ENCODE measurements at places on chromosomes 12 and 14. TPM values are rescaled to one million over a fixed set of nuclear protein-coding genes. Genes with fewer than 3 reads are reported as not detected.

GRCh38 chr14:77337880-77338279 is 17.0 kb downstream of the GSTZ1 start:
- peaks cover 2% of the 10 kb centered on the region for H3K36me3 ChIP-seq
- no peak for DNase-seq
- H3K27me3 ChIP-seq: no peaks in the 10 kb centered on the region
- no peak overlapping the region for H3K4me3 ChIP-seq
- no peak overlapping the region for H3K27ac ChIP-seq
- no peaks in the 10 kb centered on the region for H3K4me1 ChIP-seq

PRR4 gene
- 1.0 TPM for total RNA-seq

GRCh38 chr12:116657921-116658495 is 79.9 kb downstream of the SPRING1 start:
- no peak for DNase-seq
- no peaks in the 10 kb centered on the region for H3K36me3 ChIP-seq
- H3K27ac ChIP-seq: no peak overlapping the region
- H3K4me3 ChIP-seq: no peak overlapping the region

CCDC184 gene
- 0.66 TPM for total RNA-seq

GRCh38 chr12:67742461-67742860 is 93.9 kb downstream of the DYRK2 start:
- no peak overlapping the region for H3K27ac ChIP-seq
- H3K36me3 ChIP-seq: no peaks in the 10 kb centered on the region
- H3K4me1 ChIP-seq: no peaks in the 10 kb centered on the region
- no peak overlapping the region for H3K4me3 ChIP-seq
- H3K27me3 ChIP-seq: no peaks in the 10 kb centered on the region

BDKRB2 gene
- not detected for total RNA-seq

DNA sequence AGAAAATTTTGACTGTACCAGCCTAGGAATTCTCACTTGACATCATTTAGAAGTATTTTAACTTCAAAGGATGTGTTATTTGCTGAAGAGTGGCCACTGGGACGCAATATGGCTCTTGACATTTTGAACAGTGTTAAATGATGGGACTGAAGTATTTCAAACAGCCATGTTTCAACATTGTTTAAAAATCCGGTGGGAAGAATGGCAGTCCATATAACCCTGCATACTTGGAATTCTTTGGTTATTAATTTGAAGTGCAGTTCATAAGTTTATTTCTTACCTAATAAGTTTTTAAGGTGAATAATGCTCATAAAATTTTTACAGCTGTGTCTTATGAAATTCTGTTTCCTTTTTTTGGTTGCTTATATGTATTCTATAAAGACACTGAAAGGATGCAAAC is 8.3 kb downstream of the TMTC2 start:
- H3K27me3 ChIP-seq: no peaks in the 10 kb centered on the region
- no peaks in the 10 kb centered on the region for H3K4me1 ChIP-seq
- no peak overlapping the region for H3K4me3 ChIP-seq
- H3K36me3 ChIP-seq: no peaks in the 10 kb centered on the region

DNA sequence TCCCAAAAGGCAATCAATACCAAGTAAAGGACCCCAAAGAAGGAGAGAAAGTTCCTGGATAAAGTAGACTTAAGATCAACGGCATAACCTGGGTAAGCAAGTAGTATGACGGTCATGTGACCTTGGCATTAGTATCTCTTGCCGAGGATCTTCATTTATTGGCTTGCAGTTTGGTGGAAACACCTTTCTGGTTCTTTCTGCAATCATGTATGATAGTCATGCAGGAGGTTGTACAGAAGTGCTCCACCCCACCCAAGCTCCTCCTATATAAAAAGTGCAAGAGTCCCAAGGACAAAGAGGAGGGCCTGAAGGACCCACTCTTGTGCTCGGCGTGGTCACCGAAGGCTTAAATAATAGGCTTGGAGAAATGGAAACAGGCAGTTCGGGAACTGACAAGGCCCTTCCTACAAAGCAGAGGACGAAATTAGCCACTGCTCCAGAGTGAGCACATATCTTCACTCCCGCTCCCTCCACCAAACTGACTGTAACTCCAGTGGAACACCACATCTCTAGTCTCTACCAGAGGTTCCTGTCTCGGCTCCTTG is 750 bp downstream of the CS start:
- H3K36me3 ChIP-seq: peaks cover 4% of the 10 kb centered on the region
- H3K27me3 ChIP-seq: no peaks in the 10 kb centered on the region
- H3K27ac ChIP-seq: peak overlapping the region; percentile 95
- H3K4me1 ChIP-seq: peaks cover 61% of the 10 kb centered on the region

DNA sequence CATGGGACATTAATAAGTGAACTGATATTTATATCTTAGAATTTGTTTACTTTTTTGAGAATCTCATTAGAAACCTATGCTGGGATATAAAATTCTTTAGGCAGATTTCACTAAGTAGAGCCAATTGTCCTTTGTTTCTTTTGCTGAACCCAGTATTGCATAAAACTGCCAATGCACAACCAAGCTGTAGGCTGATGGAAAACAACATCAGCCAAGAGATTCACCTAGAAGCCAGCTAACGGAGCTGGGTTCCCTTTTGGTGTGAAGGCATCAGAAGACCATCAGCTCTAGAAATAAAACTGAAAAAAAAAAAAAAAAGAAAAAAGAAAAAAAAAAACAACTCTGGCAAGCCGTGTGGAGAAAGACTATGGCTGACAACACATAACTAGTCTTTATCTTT is 328.2 kb upstream of the PDE3A start:
- no peak overlapping the region for H3K4me3 ChIP-seq
- H3K4me1 ChIP-seq: no peaks in the 10 kb centered on the region
- DNase-seq: no peak
- H3K27ac ChIP-seq: no peak overlapping the region

ASB2 gene
- total RNA-seq: 1.5 TPM

SLC6A15 gene
- total RNA-seq: 0.39 TPM

TAS2R31 gene
- 5.7 TPM for total RNA-seq

DNA sequence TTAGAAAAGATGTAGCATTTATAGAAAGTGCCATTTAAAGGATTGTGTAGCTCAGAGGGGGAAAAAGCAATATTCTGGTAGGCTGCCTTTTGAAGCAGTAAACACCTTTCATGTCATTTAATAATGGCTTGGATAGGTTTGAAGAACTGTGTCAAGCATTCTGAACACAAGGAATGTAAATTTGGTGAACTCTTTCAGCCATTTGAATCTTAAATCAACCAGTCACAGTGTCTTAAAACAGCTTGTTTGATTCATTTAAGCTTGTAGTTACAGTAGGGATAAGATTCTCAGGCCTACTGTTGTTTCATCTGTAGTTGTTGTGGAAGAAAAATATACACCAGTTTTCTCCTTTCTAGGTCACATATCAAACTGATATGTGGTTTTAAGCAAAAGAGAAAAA is 299.4 kb upstream of the NOVA1 start:
- no peaks in the 10 kb centered on the region for H3K4me1 ChIP-seq
- H3K27me3 ChIP-seq: no peaks in the 10 kb centered on the region
- H3K27ac ChIP-seq: no peak overlapping the region

GRCh38 chr12:83186419-83186818 is 499.7 kb downstream of the TMTC2 start:
- no peak for DNase-seq
- H3K4me1 ChIP-seq: no peaks in the 10 kb centered on the region
- no peak overlapping the region for H3K27ac ChIP-seq
- H3K27me3 ChIP-seq: no peaks in the 10 kb centered on the region

DNA sequence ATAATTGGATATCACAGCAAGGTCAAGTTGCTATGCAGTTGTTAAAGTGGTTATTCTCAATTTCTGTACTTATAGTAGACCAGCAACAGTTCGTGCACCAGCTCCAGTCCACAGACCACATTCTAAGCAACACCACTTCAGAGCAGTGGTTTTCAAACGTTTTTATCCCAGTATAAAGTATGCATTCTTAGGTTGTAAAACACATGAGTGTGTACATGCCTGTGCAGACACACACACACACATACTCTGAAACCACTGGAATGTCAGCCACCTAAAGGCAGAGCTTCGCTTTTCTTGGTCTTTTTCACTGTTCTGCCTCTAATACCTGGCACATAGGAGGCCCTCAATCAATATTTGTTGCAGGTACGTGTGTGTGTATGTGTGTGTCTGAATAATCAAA is 22.2 kb upstream of the C12orf71 start:
- H3K4me1 ChIP-seq: no peaks in the 10 kb centered on the region
- H3K4me3 ChIP-seq: no peak overlapping the region
- no peak overlapping the region for H3K27ac ChIP-seq
- H3K36me3 ChIP-seq: no peaks in the 10 kb centered on the region
- DNase-seq: no peak
- no peaks in the 10 kb centered on the region for H3K27me3 ChIP-seq

GDF3 gene
- not detected for total RNA-seq

DNA sequence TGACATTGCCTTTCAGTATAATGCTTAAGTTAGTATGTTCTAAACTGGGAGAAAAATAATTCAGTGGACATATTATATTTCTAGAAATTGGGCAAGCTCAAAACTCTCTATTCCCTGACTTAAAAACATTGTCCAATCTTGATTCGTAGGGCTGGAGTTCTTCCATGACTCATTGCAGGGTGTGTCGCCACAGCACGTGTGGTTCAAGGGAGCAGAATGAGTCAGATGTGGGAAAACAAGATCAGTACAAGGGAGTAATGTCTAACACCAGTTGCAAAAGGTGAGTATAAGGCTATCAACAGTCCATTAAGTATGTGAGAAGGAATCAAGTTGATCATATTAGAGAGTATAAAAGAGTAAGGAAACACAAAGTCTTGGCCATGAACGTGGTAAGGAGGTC is 887.0 kb downstream of the TMTC2 start:
- no peak for DNase-seq
- no peaks in the 10 kb centered on the region for H3K27me3 ChIP-seq
- H3K36me3 ChIP-seq: no peaks in the 10 kb centered on the region
- H3K4me3 ChIP-seq: no peak overlapping the region

TMEM119 gene
- not detected for total RNA-seq

GRCh38 chr14:93745603-93746273 is 42.5 kb downstream of the PRIMA1 start:
- H3K27ac ChIP-seq: no peak overlapping the region
- DNase-seq: no peak
- no peaks in the 10 kb centered on the region for H3K36me3 ChIP-seq
- no peaks in the 10 kb centered on the region for H3K4me1 ChIP-seq
- no peaks in the 10 kb centered on the region for H3K27me3 ChIP-seq
- no peak overlapping the region for H3K4me3 ChIP-seq

- no peaks in the 10 kb centered on the region for H3K27me3 ChIP-seq
- no peak overlapping the region for H3K27ac ChIP-seq
- DNase-seq: peak; percentile 82
- peaks cover 5% of the 10 kb centered on the region for H3K4me1 ChIP-seq
- H3K36me3 ChIP-seq: peaks cover 10% of the 10 kb centered on the region
- H3K4me3 ChIP-seq: no peak overlapping the region
Measured at GRCh38 chr12:132523576-132524331, 33.8 kb downstream of the FBRSL1 start.

GRCh38 chr12:52498946-52499345 is 5.9 kb upstream of the KRT6A start:
- no peaks in the 10 kb centered on the region for H3K4me1 ChIP-seq
- no peaks in the 10 kb centered on the region for H3K36me3 ChIP-seq
- H3K27me3 ChIP-seq: no peaks in the 10 kb centered on the region
- H3K27ac ChIP-seq: no peak overlapping the region
- DNase-seq: no peak
- no peak overlapping the region for H3K4me3 ChIP-seq

GRCh38 chr12:50088577-50089335 is 3.6 kb downstream of the SMARCD1 start:
- H3K27me3 ChIP-seq: no peaks in the 10 kb centered on the region
- H3K4me1 ChIP-seq: peaks cover 13% of the 10 kb centered on the region
- peak; percentile 77 for DNase-seq
- no peak overlapping the region for H3K4me3 ChIP-seq
- H3K36me3 ChIP-seq: peaks cover 19% of the 10 kb centered on the region
- peak overlapping the region; percentile 2 for H3K27ac ChIP-seq

- no peaks in the 10 kb centered on the region for H3K4me1 ChIP-seq
- H3K27ac ChIP-seq: no peak overlapping the region
- no peak for DNase-seq
Measured at GRCh38 chr14:82595466-82595865, 1061.8 kb upstream of the SEL1L start.

DNA sequence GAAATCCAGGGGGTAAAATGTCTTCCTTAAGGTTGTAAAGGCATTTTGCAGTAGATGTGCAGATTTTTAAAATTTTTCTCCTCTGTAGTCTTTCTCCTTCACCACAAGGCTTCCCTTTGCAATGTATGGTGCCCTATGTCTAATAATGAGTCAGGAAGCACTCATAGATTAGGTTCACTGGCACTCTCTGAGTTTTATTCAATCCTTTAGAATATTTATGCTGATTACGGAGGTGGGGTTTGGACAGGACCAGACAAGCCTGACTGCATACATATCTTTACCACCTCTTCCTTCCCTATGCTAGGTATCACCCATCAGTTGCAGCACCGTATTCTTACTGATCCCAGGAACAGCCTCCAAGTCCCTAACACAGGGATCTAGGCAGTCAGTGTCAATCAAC is 99.5 kb downstream of the NEDD1 start:
- no peaks in the 10 kb centered on the region for H3K27me3 ChIP-seq
- H3K36me3 ChIP-seq: no peaks in the 10 kb centered on the region
- H3K4me1 ChIP-seq: no peaks in the 10 kb centered on the region
- H3K4me3 ChIP-seq: no peak overlapping the region

- no peak for DNase-seq
- H3K36me3 ChIP-seq: no peaks in the 10 kb centered on the region
- H3K27ac ChIP-seq: no peak overlapping the region
- H3K27me3 ChIP-seq: no peaks in the 10 kb centered on the region
- H3K4me1 ChIP-seq: peaks cover 17% of the 10 kb centered on the region
Measured at GRCh38 chr14:95270203-95270602, 49.5 kb downstream of the CLMN start.

DNAI7 gene
- total RNA-seq: 0.62 TPM

- no peaks in the 10 kb centered on the region for H3K36me3 ChIP-seq
- no peaks in the 10 kb centered on the region for H3K4me1 ChIP-seq
- no peak overlapping the region for H3K4me3 ChIP-seq
- H3K27me3 ChIP-seq: peaks cover 2% of the 10 kb centered on the region
- H3K27ac ChIP-seq: no peak overlapping the region
Measured at GRCh38 chr12:98754095-98754494, 109.0 kb downstream of the APAF1 start.

- no peaks in the 10 kb centered on the region for H3K27me3 ChIP-seq
- DNase-seq: no peak
- H3K4me1 ChIP-seq: no peaks in the 10 kb centered on the region
- no peak overlapping the region for H3K27ac ChIP-seq
Measured at GRCh38 chr14:54048311-54048710, 91.7 kb upstream of the BMP4 start.

- DNase-seq: peak; percentile 53
- no peaks in the 10 kb centered on the region for H3K36me3 ChIP-seq
- H3K4me3 ChIP-seq: peak overlapping the region; percentile 92
- H3K27ac ChIP-seq: no peak overlapping the region
Measured at GRCh38 chr14:20680363-20680762, 4.0 kb upstream of the RNASE4 start.

- no peaks in the 10 kb centered on the region for H3K4me1 ChIP-seq
- no peaks in the 10 kb centered on the region for H3K27me3 ChIP-seq
- H3K36me3 ChIP-seq: no peaks in the 10 kb centered on the region
- H3K4me3 ChIP-seq: no peak overlapping the region
Measured at GRCh38 chr12:58487255-58487654, 433.0 kb downstream of the LRIG3 start.

FAM222A gene
- total RNA-seq: 4.6 TPM
